ENCODE measurements at places on chromosomes 1 and 21.
A peak's percentile ranks its signal among the peaks of the same experiment; 100 is the strongest.

DNA sequence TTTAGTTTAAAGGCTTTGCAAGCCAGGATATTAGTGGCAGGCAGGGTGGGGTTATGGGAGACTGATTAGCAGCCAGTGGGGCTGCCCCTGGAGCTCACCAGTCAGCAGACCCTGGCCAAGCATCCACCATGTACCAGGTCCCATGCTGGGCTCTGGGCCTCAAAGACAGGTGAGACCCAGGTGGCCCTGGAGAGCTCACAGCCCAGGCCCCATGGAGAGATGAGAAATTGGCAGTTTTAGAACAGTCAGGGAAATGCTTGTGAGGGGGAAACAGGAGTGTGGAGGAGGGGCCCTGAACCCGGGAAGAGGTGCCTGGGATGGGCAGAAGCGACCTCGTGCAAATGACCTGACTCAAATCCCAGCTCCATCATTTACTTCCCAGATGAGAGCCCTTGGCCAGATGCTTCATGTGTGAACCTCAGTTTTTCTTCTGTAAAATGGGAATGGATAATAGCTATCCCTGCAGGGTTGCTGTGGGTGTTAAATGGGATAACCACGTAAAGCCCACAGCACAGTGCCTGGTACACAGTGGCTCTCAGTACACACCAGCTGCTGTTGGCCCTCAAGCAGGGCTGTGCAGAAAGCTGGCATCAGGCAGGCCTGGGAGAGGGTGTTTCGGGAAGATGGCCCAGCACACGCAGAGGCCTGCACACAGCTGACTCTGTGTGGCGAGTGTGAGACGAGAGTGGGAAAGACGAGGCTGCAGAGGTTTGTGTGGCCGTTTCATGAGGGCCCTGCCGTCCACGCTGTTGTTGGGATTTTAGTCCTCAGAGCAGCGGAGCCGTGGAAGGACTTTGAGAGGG is 518.5 kb downstream of the PTPRU start:
- no peak for DNase-seq

DNA sequence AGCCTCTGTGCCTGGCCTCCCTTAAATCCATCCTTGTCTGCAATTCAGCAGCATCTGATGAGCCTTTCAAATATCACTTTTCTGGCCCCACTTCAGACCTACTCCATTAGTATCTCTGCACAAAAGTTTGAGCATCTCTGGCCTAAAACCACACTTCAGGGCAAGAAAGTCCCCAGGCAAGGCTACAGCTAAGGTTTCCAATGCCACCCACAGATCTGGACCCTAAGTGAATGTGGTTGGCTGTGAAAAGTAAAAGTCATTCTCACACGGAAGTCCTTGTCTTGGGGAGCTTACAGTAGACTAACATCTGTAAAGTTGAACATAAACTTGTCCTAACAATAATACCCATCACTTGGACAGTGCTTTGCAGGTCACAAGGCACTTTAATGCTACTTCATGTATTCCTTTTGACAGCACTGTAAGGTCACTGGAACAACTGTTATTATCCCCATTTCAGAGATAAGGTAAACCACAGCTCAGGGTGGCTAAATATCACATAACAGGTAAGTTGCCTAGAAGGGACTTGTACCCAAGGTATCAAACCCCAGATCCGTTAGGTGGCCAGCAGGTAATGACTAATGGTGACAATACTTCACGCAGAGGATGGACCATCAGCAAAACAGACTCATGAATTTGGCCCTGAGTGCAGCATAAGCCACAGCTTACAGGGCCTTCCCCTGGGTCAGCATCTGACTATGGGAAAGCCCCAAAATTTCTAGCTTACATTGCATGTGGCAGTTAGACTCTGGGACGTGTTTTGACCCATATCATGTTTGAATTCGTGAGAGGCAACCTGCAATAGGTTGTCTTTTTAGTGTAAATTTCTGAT is 356.0 kb downstream of the HHAT start:
- DNase-seq: no peak

DNA sequence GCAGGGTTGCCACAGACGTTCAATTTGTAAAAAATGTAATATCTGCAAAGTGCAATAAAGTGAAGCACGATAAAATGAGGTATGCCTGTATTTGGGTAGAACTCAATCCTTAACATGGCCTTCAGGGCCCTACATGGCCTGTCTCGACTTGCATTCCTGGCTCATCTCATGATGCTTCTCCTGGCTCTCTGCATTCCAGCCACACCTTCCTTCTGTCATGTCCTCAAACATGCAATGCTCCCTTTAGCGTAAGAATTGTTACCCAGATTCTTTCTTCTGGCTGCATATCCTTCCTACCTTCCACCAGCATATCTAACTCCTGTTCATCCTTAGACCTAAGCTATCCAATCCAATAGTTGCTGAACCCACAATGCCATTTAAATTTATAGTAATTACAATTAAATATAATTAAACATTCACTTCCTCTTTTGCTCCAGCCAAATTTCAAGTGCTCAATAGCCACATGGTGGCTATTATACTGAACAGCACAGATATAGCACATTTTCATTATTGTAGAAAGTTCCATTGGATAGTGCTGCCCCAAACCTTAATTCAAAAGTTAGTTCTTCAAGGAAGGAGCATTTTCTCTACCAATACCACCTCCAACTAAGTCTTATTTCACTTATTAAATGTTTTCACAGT is 32.6 kb downstream of the FGGY start:
- no peak for DNase-seq

GRCh38 chr21:34669149-34669879 is 520 bp downstream of the CLIC6 start:
- DNase-seq: no peak

- no peak for DNase-seq
Measured at GRCh38 chr21:26332867-26333266, 162.3 kb upstream of the APP start.

DNA sequence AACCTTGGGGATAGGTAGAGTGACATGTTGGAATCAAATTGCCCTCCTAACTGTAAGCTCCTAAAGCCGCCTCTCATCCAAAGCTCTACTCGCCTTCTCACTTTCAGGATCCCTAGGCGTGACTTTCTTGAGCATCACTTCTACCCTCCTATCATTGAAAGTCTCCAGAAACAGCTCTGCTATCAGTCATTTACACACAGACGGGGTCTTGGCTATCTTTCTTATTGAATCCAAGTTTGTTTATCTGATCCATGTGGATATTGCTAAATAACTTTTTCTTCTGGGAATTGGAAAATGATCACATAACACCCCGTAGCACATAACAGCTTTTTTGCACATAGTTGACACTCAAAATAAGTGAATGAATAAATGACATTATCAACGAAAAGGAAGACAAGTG is 216.4 kb upstream of the KIAA0040 start:
- DNase-seq: no peak

DNA sequence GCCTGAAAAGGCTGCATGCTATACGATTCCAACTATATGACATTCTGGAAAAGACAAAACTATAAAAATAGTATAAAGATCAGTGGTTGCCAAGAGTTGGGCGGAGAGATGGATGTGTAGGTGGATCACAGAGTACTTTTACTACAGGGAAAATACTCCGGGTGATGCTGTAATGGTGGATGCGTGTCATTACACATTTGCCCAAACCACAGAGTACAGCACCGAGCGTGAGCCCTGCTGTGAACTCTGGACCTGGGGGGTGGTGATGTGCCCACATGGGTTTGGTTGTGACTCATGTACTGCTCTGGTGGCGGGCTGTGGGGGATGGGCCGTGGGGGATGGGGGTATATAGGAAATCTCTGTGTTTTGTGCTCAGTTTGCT is 162.7 kb upstream of the COL6A1 start:
- peak; percentile 64 for DNase-seq

GRCh38 chr1:18707696-18708257 is 77.1 kb downstream of the PAX7 start:
- DNase-seq: no peak

DNA sequence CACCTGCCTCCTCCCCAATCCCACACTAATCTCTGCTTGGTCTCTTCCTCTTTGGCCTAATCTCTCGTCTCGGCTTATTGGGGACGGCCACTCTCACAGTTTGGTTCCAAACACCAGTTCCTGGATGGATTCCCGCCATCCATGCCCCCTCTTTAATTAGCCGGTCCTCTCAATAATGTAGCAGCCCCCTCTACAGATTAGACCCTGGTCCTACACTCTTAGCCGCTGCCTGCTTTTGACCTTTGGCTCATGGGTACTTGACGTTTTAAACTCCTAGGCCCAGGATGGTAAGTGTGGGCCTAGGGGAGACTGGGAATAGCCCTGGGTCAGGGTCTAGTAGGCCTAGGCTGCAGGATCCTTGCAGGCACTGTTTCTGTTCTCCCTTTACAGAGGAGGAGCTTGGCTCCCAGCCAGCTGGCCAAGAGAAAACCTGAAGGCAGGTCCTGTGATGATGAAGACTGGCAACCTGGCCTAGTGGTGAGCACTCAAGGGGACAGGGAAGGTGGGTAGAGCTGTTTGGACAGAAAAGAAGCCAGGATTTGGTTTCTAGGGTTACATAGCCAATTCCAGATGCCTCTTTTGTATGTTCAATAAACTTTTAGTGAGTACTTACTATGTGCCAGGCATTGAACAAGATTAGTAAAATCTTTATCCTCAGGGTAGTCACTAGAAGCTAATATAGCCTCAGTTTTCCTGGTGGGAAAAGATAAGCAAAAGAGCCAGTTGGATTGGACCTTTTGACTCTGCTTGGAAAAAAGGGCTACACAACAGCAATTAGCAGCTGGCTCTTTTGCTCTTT is 758 bp downstream of the RAD54L start:
- DNase-seq: no peak

DNA sequence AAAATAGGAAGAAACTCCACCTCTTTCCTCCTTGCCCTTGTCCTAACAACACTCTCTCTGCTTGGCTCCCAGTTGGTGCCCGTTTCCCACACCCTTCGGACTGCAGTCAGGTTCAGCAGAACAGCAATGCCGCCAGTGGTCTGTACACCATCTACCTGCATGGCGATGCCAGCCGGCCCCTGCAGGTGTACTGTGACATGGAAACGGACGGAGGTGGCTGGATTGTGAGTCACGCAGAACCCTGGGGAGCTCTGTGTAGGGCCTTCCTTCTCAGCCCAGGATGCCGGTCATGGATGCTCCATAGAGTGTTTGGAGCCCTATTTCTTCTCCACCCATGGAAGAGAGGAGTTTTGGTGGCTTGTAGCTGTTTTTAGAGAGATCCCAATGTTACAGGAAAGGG is 60.9 kb downstream of the TNN start:
- DNase-seq: no peak

DNA sequence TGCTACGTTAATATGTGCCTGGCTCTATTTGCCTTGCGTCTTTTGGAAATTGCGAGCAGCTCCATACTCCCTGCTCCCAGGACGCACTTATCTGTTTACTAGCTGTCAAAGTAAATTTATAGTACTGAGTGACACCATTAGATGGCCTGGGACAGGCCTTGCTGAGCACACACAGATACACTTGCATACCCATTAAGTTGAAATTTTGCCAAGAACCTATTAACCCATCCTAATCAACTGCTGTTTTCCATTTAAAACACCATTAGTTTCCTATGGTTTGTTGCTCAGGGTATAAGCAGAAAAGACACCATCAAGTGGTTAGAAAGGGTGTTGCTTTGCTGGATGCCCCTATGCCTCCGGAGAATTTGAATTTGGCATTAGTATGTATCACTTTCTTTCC is 187.3 kb downstream of the SLC44A5 start:
- no peak for DNase-seq

DNA sequence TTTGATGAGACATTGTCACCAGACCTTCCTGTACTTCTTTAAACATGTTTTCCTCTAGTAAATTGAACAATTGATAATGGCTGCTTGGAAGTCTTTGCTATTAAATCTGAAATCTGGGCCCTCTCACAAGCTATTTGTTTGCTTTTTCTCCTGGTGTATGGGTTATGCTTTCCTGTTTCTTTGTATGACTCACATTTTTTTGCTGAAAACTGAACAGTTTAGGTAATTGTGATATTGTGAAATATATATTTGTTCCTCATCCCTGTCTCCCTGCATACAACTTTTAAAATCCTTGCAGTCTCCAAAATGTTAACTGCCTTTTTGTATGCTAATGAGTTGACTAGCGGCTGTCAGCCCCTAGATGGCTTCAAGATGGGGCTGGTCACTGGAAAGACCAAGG is 61.6 kb downstream of the MAP3K21 start:
- no peak for DNase-seq

DNA sequence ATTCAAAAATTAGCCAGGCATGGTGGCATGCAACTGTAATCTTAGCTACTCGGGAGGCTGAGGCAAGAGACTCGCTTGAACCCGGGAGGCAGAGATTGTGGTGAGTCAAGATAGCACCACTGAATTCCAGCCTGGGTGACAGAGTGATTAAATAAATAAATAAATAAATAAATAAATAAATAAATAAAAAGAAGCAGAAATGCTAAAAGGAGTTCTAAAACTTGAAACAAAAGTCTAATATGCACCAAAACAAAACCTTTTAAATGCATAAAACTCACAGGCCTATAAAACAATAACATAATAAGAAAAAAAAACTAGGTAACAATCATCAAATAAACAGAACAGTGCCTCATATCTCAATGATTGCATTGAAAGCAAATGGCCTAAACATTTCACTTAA is 1458.9 kb downstream of the AMY1C start:
- DNase-seq: no peak

DNA sequence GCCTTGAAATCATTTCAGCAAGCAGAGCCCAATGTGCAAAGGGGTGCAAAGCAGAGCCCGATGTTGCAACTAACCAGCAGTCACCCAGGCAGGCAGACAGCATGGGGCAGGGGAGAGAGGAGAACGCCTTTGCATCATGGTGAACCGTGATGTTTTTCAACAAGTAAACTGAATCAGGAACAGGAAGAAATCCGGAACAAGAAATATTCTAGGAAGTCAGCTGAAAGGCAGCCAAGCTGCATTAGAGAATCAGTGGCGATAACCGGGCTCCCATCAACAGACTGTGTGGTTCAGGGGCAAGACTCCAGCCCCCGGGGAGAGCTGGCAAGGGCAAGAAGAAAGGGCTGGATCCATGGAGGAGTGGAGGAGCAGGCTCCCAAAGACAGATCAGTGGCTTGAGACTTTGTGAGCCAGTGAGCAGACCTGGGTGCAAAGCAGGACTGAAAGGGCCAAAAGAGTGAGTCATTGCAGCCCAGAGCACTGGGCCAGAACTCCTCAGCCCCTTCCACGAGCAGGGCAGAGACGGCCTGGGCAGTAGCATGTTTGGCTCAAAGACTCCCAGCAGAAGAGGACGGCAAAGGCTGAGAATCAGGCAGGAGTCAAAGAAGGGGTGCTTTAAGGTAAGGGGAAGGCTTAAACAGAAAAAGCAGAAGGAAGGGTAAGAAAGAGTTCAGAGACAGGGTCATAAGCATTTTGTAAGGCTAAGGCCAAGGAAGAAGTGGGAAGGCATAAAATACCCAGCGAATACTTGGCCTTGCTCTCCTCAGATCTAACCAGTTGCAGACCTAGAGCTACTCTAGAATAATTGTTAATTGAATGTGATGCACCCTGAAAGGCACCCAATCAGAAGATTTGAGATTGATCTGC is 155.0 kb downstream of the SETD4 start:
- no peak for DNase-seq

DNA sequence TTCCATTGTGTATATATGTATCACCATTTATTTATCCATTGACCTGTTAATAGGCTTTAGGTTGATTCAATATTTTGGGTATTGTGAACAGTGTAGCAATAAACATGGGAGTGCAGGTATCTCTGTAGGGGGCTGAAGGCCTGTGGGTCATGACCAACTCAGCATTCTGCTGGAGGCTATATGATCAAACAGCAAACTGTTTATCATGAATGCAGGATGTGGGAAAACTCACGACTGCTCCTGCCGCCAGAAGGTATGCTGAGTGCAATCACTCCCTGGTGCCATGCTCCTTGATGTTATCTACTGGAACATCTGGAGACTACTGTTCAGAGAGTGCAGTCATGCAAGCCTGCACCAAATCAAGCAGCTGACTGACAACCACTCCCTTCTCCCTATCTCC is 275.2 kb downstream of the COL11A1 start:
- no peak for DNase-seq

- no peak for DNase-seq
Measured at GRCh38 chr1:40421431-40422384, 28.6 kb upstream of the ZFP69B start.
